ENCODE measurements at places on chromosomes 6 and 20.

DNA sequence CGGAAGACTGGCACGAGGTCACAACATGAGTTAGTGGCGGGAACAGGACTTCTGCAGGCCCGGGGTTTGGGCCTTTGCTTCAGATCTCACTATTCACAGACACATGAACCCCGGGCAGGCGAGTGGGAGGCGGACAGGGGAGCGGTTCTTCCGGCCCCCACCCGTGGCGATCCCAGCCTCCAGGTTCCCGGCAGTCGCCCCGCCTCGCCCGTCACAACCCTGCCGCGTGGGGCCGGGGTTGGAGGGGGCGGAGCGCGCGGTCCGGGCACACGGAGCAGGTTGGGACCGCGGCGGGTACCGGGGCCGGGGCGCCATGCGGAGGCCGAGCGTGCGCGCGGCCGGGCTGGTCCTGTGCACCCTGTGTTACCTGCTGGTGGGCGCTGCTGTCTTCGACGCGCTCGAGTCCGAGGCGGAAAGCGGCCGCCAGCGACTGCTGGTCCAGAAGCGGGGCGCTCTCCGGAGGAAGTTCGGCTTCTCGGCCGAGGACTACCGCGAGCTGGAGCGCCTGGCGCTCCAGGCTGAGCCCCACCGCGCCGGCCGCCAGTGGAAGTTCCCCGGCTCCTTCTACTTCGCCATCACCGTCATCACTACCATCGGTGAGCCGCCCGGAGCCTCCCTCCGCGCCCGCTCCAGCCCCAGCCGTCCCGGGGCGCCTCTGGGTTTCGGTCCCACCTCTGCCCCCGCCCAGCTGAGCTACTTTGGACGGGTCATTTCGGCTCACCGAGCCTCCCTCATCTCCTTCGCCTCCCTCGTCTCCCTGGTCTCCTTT is at the start of gene KCNK15:
TSS of gene KCNK15 (plus strand) at position 268 of the 769 bp plus-strand sequence. CDS start at position 314, 46 bp downstream.
- DNase-seq = no peak

DNA sequence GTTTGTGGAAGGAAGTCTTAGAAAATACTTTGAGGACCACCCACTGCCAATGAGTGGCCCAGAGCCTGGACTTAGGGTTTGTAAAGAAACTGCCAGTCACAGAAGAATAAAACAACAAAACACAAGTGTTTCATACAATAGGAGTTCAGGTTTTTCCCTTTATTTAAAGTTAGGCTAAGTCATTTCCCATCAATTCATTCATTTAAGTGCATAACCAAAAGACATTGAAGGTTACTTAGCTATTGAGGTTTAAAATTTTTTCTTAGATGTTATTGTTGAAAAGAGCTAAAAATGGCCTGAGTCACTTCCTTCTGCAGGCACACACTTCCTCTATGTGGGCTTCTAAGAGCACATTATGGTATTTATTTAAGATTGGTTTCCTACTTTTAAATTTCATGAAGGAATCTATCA is 54.2 kb downstream of the ARMC2 start:
- DNase-seq = no peak

GRCh38 chr20:63080811-63081210 is 74.0 kb upstream of the BHLHE23 start:
- no peak for DNase-seq

- DNase-seq = no peak
Observed at GRCh38 chr6:69185276-69185675, 550.2 kb downstream of the ADGRB3 start.

GRCh38 chr6:88246654-88247053 is 80.5 kb upstream of the CNR1 start:
- DNase-seq = no peak

- DNase-seq = no peak
Observed at GRCh38 chr20:63735859-63736718, at the start of gene LIME1. Gene LIME1, plus strand, starts transcription at chr20:63736664. Its CDS starts 886 bp downstream, at chr20:63737550.

DNA sequence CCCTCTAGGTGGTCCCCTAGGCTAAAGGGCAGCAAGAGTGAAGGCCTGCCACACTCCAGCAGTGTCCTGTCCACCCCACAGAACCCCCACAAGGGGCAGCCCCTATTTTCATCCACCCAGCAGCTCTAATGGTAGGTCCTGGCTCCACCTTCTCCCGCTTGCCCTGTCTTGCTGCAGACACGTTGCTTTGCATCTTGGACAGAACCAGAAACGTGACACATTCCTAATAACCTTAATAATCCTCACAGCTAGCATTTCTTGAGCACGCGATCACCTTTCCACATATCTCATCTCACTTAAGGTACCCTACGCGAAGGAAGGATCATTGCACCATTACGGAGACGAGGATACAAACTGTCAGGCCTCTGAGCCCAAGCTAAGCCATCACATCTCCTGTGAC is 11.7 kb upstream of the SLC22A23 start:
- no peak for DNase-seq

DNA sequence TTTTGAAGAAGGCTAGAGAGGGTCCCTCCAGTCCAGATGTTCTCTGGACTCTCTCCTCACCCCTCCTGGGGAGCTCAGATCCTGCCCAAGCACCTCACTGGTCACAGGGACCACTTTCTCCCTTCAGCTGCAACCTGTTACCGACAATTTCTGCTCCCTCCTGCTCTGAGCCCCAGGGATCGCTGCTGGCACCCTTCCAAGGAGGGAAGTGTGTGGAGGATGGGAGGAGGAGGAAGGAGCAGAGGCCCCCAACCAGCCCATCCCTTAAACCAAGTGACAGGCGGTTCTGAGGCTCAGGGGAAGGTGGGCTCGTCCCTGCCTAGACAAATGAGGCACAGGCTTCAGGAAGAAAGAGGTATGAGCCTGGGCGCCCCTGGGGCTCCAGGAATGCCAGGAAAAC is 13.9 kb downstream of the PMEPA1 start:
- DNase-seq = no peak

DNA sequence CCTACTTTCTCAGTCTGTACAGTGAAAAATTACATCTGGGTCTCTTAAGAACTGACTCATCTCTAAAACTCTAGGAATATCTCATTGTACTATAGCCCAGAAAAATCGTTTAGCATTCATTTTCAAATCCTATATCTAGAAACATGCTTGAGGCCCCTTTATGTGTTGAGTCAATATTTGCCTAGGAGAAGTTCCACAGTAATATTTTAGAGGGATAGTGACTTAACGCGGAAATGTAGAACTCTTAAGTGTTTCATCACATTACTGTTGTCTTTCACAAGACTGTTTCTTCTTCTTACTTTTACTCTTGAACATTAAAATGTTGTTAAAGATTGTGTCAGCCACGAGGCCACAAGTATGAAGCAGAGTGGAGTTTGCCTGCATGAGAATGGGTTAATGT is 23.0 kb upstream of the MYLIP start:
- DNase-seq = no peak

DNA sequence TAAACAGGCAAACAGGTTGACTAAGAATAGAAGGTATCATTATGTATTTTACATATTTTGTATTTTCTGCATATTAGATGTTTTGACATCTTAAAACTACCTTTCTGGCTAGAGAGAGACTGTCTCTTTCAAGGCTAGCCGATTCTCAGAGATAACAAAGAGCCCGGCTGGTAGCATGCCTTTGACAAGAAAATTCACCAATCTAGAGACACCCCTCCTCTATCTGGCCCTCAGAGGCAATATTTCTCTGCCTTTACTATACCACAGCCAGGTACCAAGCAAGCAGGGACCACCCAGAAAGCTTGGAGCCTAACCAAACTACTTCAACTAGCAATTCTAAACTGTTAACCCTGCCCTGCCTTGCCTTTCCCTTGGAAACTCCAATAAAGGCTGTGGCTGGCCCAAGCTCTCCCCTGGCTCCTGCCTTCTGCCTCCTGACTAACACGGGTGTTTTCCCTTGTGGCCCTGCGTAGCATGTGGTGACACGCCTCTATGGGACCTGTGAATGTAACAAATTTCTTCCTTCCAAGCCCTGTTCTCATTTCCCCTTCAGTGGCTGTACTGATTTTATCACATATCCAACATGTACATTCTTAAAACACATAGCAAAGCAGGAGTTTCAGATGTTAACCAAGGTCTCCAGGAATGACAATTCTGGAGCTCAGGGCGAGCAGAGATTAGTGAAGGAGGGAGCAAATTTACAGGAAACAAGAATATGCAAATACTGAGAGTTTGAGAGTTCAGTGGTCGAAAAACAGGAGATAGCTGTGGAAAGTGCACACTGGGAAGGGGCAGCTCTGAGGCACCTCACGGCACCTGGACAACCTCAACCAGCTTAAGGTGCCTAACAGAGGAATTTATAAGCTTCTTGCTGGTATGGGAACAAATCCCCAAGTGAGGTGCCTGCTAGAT is 120.8 kb downstream of the BACH2 start:
- no peak for DNase-seq

DNA sequence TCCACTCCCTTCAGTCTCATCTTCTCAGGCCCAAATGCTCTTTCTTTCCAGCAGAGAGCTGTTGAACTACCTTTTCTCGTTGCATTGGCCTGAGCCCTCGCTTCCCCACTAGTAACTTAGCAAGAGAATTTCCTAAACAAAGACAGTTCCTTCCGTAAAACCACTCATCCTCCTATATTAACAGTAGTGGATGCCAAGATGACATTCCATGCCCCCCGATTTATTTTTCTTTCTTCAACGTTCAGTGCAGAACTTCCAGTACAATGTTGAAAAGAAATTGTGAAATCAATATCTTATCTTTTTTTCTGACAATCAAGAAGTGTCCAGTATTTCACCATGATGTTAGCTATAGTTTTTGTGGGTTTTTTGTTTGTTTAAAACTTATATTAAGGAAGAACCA is 45.8 kb downstream of the SOX4 start:
- DNase-seq = no peak

- DNase-seq = no peak
Observed at GRCh38 chr6:122623279-122623678, 13.1 kb downstream of the PKIB start.

GRCh38 chr20:59850018-59850641 is 83.3 kb downstream of the SYCP2 start:
- DNase-seq = peak; percentile 40

- DNase-seq = no peak
Observed at GRCh38 chr6:133854364-133855275, 34.3 kb upstream of the TCF21 start.

GRCh38 chr20:48012401-48012974 is 227.2 kb upstream of the SULF2 start:
- DNase-seq = no peak

- no peak for DNase-seq
Observed at GRCh38 chr6:129493354-129493902, 216.5 kb downstream of the ARHGAP18 start.

DNA sequence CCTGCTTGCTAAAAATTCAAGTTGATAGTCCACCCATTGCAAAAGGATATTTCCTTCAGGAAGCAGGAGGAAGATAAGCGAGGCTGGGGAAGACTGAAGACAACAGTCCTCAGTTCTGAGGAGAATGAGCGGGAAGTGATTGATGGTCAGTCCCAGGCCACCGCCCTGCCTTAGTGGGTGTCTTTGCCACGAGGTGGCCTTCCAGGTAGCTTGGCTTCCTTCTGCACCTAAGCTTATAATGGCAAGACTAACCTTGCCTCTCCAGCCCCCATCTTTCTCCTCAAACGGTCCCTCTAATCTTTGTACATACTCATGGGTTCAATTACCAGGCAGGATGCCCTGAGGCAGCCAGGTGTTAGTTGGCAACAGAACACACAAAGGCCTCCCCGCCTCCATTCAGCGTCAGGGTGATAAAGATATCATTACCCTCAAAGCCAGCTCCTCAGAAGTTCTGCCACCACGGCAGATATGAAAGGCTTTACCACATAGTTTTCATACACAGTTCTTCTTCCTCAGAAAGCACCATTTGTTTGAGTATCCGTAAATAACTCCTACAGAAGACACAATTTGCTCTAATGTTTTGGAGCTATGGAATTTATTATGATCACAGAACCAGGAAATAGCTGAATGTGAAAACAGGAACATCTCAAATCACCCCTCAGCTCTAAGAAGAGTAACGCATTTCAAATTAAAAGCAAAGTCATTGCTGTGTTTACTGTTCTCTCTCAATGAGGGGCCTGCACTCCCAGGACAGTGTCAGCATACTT is 249.4 kb downstream of the ATXN1 start:
- DNase-seq = no peak

DNA sequence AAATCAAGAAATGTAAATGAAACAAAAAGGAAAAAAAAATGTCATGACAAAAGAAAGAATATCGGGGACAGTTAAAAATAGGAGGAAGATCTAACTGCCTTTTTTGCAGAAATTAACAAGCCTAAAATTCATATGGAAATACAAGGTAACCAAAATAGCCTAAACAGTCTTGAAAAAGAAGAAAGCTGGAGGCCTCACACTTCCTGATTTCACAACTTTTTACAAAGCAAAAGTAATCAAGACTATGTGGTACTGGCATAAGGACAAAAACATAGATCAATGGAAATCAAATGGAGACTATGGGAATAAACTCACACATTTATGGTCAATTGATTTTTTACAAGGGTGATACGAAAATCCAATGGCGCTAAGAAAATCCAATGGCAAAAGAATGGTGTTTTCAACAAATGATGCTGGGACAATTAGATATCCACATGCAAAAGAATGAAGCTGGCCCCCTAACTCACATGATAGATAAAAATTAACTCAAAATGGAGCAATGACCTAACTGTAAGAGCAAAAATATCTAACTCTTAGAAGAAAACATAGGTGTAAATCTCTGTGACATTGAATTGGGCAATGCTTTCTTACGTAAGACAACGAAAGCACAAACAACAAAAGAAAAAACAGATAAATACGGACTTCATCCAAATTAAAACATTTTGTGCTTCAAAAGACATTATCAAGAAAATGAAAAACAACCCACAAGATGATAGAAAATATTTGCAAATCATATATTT is 24.5 kb downstream of the MAP3K5 start:
- DNase-seq = no peak

GRCh38 chr6:169201985-169202384 is 51.7 kb downstream of the THBS2 start:
- DNase-seq = no peak

- DNase-seq = no peak
Observed at GRCh38 chr6:141133836-141134235, 998.9 kb upstream of the GJE1 start.

DNA sequence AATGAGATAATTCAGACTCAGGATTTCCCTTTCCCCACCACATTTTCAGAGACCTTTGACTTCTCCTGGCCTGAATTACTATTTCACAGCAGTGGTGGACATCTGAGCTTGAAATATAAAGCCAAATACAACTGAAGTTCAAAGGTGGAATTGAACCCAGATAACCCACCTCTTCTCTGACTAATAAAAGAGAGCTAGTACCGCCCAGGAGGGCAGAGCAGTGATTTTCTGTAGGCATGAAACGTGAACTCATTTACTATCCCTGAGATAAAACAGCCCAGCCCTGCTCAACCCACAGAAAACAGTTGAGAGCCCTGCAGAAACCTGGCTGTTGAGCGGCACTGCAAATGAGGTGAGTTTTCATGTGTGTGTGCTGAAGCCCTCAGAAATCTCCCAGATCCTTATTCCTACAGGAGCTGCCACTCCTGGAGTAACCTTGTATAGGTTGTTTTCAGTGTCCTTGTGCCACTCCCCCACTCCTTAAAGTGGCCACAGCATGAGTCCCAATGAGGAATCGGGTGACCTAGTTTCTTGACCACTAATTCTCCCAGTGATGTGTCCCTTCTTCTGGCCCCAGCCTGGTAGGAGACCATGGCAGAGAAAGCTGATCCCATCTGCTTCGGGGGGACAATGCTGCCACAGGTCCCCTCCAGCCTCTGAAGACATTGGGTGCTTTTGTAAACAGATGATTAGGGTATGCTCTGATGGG is 99.2 kb downstream of the NOL4L start:
- no peak for DNase-seq
